Left ventricle myocardium superior (tissue), 1 donor: ENCODE measurements at places on chromosomes 16 and 17. TPM values are rescaled to one million over a fixed set of nuclear protein-coding genes. Genes with fewer than 3 reads are reported as not detected.

GRCh38 chr17:41026715-41027471 is at the start of gene KRTAP1-5:
Gene KRTAP1-5 (minus strand): TSS chr17:41027208. CDS start chr17:41027155, 53 bp downstream.
- DNase-seq, result no peak

- DNase-seq, result no peak
Observed at GRCh38 chr16:11609474-11610120, 22.9 kb upstream of the LITAF start.

Gene SOX9
- total RNA-seq, result 7.3 TPM

DNA sequence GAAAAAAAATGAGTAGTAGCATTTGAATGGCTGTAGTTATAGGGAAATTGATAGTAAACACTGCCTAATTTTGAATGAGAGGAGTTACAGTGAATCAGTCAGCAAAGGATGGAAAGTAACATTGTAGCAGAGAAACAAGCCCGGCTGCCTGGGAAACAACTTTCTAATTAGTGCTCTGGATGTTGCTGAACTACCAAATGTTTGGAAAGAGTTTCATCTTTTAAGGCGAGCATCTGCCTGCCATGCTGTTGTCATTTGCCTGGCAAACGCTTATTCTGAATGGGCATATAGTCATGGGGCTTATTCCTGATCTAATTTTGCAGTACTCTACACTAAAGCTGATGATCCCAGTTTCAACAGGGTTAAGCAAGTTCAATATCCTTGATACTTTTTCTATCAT is 138.6 kb downstream of the CDH11 start:
- no peak for DNase-seq

- DNase-seq, result no peak
Observed at GRCh38 chr16:35559911-35560636, 2100.7 kb downstream of the TP53TG3F start.

Gene LRRC36
- not detected for total RNA-seq

Gene CIITA
- 12.2 TPM for total RNA-seq

Gene ADAD2
- total RNA-seq, result not detected

Gene QRICH2
- 2.7 TPM for total RNA-seq

- DNase-seq, result no peak
Observed at GRCh38 chr17:10247810-10248209, 49.4 kb upstream of the GAS7 start.
